Smooth muscle cell of the coronary artery (primary cell): ENCODE measurements at places on chromosomes 2 and 18. TPM values are rescaled to one million over a fixed set of nuclear protein-coding genes. Genes with fewer than 3 reads are reported as not detected.

Gene ALPI
- total RNA-seq, result not detected in 2 replicates

Gene CLEC4F
- not detected in 2 replicates for total RNA-seq

Gene PLEKHH2
- 0.60 and 2.1 TPM in 2 replicates for total RNA-seq

Gene SIX3
- not detected in 2 replicates for total RNA-seq

Gene BCL2
- total RNA-seq, result 0.60 and 7.3 TPM in 2 replicates

Gene POTEI
- total RNA-seq, result not detected in 2 replicates

Gene APCDD1
- total RNA-seq, result 0.15 and 10.5 TPM in 2 replicates

Gene SRD5A2
- not detected in 2 replicates for total RNA-seq

Gene ARHGAP28
- 0.08 and 7.0 TPM in 2 replicates for total RNA-seq

Gene OTOS
- 0.23 TPM in 1 of 2 replicates, not detected in the other for total RNA-seq

Gene C2orf72
- under 0.01 and 0.23 TPM in 2 replicates for total RNA-seq

Gene INO80D
- 2.7 and 3.5 TPM in 2 replicates for total RNA-seq

Gene CYS1
- 0.45 and 1.6 TPM in 2 replicates for total RNA-seq

Gene MORN2
- total RNA-seq, result 17.2 and 20.0 TPM in 2 replicates

Gene RAX
- not detected in 2 replicates for total RNA-seq
